NCI-H2227 treated with DMSO at 0.1 percent for 48 hours (cell line): ENCODE measurements at places on chromosomes 6 and 20.

DNA sequence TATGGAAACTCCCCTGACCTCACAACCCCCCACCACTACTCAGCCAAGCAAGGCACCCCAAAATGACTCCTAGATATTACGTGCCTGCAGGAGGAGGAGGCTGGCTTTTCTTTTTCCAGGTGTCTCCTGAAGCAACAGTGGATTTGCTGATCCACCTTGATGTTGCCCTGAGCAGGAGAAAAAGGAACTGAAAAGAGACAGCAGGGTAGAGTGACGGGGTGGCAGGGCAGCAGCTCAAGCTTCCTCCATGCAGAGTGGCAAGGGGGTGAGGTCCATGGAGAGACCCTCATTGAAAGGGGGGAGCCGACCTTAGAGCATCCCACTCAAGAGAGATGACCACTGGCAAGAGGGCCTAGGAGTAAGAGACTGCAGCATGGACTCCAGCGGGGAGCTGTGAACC lies 112.0 kb upstream of the SIRPA start:
- no peak for DNase-seq

GRCh38 chr6:15969236-15969778 lies 159.6 kb upstream of the MYLIP start:
- no peak for DNase-seq

- no peak for DNase-seq
These were observed 96.6 kb upstream of the INSM1 start for GRCh38 chr20:20271271-20271670.

DNA sequence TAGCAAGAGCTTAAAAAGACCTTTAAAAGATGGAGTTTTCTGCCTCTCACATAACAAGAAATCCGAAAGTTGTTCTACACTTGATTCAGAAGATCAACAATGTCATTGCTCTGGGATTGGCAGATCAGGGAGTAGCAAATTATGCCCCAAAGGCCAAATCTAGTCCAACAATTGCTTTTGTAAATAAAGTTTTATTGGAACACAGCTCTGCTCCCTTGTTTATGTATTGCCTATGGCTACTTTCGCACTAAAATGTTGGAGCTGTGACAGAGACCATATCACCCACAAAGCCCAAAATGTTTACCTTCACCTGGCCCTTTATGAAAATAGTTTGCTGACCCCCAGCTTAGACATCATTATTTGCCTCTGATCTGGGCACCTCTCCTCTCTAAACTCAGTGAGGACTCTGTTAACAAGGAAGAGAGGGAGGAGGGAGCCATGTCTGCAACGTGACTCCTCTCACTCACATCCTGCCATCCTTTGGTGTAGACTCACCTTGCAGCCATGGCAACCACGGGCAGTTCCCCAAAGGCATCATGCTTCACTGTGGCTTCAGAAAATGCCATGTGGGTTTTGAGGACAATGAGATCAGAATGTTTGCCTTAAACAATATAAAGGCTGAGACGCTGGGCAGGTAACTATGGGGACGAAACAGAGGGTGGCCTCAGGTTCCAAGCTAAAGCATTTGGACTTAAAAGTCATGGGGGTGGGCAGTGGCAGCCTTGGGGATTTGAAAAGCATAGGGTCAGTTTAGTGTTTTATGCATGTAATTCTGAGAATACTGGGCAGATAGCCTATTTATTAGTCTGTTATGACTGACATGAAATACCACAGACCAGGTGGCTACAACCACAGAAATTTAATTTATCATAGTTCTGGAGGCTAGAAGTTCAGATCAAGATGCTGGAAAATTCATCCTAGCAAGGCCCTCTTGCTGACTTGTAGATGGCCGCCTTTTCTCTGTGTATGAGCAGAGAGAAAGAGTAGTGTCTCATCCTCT lies 149.7 kb upstream of the TNFAIP3 start:
- no peak for DNase-seq

DNA sequence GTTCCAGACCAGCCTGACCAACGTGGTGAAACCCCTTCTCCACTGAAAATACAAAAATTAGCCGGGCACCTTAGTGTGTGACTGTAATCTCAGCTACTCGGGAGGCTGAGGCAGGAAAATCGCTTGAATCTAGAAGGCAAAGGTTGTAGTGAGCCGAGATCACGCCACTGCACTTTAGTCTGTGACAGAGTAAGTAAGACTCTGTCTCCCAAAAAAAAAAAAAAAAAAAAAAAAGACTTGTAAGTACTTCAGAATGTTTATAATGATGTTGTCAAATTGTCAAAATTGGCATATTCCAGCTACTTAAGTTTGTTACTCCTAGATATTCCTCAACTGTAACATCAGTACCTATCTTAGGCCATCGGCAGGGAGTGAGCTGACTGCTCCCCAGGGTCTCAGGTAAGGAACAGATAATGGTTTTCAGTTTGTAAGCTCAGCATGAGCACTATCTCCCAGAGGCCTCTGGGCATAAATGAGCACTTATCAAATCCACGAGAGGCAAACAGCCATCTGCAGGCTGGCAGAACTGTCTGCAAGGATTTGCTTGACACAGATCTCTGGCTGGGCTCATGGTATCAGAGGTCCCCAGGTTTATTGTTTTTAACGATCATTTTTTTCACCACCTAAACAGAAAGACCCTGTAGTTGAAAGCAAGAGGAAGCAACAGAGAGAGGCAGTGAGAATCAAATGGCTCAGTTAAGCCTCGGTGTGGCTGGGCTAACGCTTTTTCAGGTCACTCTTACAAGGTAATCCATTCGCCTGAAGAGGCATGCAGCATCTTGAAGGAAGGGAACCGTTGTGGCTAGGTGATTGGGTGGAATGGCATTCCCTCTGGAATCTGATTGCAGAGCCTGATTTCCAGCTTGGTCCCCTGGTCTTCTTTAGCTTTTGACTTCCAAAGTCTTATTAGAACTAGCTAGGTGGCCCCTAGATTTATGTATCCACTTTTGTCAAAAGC lies 115.9 kb downstream of the LY86 start:
- peak; percentile 45 for DNase-seq

DNA sequence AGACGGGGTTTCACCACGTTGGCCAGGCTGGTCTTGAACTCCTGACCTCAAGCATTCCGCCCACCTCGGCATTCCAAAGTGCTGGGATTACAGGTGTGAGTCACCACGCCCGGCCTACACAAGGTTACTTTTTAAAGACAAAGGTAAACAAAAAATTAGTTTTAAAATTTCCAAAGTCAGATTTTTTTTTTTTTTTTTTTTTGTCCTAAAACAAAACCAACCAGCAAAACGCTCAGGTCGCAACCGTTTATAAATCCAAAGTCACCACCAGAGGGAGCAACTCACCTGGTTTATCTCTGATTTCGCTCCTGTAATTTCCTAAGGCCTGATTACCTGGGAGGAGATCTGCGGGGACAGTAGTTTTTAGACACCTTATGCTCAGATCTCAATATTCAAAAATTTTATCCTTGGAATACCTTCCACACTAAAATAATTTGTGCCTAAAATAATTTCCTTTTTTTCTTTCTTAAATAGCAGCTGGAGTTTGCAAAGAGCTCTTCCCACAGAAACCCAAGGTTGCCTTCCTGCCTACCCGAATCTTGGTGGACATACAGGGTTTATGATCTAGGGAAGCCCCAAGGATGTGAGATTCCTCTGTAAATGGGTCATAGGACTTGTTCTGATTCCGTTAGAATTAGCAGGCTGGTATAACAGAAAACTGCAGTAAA lies 19.8 kb upstream of the TREM1 start:
- DNase-seq = peak; percentile 29

GRCh38 chr6:28171271-28171670 lies 29.6 kb downstream of the ZKSCAN8 start:
- no peak for DNase-seq

DNA sequence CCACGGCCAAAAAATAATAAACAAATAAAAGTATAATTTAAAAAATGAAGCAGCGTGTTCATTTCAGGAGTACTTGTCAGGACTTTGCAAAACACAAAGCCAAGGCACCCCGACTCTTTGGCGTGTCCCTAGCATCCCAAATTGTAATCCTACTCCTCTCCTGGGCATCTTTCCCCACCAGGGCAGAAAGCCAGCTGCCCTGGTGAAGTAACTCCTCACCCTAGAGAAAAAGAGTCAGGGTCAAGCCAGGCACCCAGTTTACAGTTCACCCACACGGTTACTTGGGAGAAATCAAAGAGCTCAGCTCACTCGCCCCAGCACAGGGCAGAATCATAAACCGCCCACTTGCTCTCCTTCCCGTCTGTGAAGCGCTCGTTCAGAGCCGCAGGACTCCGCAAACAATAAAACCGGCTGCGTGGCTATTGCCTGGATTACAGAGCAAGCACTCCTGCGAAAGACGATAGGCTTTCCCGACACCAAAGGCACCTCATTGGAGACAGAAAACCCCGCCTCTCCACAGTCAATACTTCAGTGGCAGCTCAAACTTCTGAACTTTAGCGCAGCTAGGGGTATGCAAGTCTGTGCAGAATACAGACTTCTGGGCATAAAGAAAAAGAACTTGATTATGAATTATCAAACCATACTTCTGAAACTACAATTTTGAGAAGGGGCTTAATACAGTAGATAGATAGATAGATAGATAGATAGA lies 73.0 kb upstream of the NHSL1 start:
- DNase-seq = peak; percentile 25

GRCh38 chr6:83927470-83927869 lies 68.0 kb downstream of the CYB5R4 start:
- no peak for DNase-seq

- DNase-seq = no peak
These were observed 76.0 kb downstream of the ADTRP start for GRCh38 chr6:11702500-11703130.

DNA sequence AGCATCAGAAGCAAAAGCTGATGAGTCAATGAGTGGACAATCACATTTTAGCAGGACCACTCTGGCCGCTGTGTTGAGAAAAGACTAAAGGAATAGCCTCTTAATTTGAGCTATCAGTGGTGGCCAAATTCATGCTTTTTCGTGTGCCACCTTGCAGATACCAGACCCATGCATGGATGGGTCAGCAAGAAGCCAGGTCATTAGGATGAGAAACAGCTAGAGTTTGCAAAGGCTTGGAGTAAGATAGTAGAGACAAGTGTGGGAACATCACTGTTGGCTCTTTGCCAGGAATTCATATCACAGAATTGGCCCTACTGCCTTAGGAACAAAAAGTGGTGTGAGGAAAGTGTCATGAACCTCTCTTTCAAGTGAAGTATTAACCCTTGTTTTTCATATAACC lies 25.5 kb downstream of the MRAP2 start:
- DNase-seq = no peak

- no peak for DNase-seq
These were observed 26.1 kb downstream of the DUSP22 start for GRCh38 chr6:318243-318890.

DNA sequence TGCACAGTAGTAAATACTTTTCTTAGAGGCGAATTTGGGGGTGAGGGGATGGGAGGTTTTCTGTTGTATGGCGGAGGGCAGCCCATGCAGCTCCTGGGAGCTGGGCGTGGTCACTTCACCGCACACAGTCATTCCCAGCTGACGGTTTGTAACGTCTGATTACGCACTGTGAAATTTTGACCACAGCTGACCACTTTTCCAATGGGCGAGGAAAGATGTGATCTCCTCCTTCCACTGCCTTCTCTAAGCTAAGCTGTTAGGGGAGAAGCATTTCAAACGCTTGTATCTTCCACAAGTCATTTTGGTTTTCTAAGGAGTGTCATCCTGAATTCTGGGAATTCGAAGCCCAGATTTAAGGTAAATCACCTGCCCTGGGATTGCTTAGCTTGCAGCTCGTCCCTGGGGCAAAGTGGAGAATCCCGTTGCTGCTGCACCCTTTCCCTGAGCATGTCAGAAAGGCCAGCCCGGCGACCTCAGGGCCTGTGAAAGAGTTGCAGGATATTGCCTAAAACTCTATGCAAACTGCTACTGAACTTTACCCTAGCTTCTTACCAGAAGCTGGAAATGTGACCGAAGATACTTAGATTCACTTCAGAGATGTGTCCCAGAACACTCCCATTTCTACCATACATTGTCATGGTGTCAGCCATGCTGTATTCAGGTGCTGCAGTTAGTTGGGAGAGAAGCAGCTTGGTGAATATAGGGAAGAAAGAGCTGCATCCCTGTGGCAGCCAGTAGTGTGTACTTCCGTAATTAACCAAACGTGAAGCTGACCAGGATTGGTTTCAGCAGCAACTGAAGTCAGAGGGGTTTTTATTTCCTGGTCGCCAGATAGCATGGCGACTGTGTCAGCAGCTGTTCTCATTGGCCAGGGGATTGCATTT lies 58.9 kb downstream of the RREB1 start:
- DNase-seq = no peak

- DNase-seq = no peak
These were observed 2.8 kb downstream of the SIRPA start for GRCh38 chr20:1897965-1898464.

- no peak for DNase-seq
These were observed 69.7 kb upstream of the PMEPA1 start for GRCh38 chr20:57779401-57780003.

DNA sequence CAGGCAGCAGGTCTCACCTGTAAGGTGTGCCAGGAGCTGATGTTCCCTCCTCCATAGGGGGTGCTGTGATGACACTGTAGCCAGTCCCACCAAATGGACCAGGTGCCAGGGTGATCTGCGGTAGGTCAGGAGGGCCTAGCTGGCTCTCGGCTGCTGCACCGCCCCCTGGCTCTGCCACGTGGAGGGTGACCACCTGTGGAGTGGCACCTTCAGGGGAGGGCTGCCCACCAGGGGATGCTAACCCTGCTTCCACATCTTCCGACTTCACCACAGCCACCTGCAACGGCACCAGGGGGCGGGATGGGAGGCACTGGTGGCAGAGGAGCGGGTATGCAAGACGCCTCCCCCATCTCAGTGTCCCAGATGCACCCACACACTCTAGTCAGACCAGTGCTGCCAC lies 18.3 kb downstream of the ZNF335 start:
- no peak for DNase-seq

DNA sequence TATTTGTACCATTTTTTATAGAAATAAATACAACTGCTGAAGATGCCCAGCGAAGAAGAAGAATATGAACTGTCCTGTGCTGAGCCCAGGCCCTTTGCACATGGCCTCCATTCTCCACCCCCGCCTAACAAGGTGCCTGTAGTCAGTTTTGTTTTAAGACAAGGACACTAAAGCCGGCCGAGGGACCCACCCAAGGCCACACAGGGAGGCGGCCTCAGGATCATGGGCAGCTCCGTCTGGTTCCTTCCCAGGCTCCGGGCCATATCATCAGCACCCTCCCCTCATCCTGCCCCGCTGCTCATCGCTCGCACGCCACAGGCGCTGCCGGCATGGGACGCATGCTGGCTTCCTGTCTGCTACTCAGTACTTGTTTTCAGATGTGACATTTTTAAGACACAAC lies 21.3 kb downstream of the PSMG4 start:
- DNase-seq = no peak

DNA sequence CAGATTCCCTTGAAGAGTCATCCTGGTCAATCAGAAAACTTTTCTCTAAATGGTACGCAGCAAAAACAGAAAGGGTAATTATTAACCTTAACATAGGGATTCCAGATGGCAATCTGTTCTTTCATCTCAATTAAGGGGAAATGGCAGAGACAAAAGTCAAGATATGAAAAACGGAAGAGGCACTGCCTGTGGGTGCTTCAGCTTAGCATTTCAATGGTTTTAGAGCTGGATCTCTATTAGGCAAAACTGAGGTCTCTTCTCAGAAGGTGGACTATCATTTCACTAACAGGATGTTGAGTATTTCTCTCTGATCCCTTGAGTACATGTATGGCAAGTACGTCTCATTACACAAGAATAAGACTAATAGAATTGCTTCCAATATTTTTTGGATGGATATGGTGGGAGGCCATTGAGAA lies 296.9 kb downstream of the HIVEP2 start:
- no peak for DNase-seq

- DNase-seq = no peak
These were observed 516.8 kb upstream of the MARCKS start for GRCh38 chr6:113340371-113340770.

GRCh38 chr6:166153966-166154365 lies 13.7 kb downstream of the TBXT start:
- no peak for DNase-seq
